ENCODE measurements at places on chromosomes 11 and 22.

GRCh38 chr11:106216281-106216680, 138.8 kb downstream of the AASDHPPT start:
- DNase-seq: no peak

- peak; percentile 67 for DNase-seq
Observed at GRCh38 chr11:95790933-95791708, 823 bp downstream of the CEP57 start.

DNA sequence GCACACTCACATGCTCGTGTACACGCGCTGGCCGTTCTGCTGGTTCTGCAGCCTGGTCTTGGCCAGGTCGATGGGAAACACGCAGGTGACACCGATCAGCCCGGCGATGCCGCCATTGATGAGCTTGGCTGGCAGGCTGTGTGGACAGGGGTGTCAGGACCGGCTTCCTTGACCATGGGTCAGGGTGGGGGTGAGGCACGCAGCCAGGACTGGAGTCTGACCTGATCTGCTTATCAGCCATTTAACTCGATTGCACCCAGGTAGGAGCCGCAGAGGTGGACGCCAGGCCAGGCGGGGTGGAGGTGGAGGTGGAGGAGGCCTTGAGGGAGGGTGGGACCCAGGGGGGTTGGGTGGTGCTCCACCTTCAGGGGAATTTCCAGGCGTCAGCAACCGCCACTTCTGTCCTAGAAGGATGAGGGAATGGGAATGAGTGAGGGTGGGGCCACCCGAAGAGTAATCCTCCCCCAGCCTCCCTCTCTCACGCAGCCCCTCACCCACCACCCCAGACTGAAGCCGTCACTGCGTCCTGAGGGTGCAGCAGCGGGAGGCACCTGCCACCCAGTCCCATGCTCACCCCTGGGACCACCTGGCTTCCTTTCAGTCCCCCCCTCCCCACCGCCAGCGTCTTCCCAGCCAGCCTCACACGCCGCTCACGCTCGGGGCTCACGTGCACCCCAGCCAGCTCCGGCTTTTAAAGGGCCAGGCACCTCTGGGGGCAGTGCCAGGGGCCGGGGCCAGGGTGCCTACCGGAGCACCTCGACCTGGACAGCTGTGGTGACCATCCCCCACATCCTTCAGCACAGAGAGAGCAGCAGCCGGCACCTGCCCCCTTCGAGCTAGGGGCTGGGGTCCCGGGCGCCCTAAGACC, 3.1 kb downstream of the SLC25A22 start:
- DNase-seq: no peak

- no peak for DNase-seq
Observed at GRCh38 chr22:49614966-49615965, 212.4 kb downstream of the BRD1 start.

DNA sequence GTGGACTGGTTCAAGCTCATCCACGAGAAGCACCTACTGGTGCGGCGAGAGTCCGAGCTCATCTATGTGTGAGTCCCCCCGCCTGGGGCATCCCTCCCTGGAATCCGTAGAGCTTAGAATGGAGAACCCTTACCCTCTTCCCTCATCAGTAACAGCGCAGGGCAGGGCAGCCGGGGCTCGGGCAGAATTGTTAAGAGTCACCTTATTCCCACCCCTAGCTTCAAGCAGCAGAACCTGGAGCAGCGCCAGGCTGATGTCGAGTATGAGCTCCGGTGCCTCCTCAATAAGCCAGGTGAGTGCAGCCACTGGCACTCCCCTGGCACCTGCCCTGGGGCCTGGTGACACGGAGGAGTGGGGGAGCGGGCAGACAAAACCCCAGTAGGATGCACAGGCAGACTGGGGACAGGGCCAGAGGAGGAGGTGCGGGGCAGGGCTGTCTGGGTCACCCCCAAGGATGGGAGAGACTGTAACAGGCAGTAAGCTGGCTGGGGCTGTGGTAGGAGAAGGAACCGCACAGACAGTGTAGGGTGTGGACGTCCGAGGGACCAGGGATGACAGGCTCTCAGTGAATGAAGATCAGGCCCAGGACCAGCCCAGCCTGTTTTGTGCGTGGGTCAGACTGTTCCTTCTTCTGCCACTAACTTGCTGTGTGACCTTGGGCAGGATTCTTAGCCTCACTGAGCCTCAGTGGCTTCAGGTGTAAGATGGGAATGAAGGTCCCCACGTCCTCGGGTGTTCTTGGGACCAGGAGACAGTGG, 20.4 kb downstream of the C22orf23 start:
- DNase-seq: no peak

GRCh38 chr22:23184100-23184763, 3.9 kb downstream of the BCR start:
- DNase-seq: no peak

- DNase-seq: no peak
Observed at GRCh38 chr11:126581871-126582648, 226.6 kb downstream of the ST3GAL4 start.

DNA sequence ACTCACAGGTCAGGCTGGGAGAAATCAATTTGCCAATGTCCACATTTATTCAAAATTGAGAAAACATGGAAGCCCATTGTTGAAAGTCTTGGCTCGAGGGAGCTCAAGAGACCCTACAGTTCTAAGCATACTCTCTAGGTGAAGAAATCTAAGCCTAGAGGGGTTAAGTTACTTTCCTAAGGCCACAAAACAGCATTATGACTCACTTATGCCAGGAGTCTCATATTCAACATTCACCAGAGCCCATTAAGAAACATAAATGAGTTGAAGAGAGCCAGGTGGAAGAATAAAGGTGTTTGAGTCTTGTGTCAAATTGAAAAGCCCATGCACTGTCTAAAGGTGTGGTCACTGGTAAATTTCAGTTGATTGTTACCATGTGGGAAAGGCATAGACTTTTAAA, 108.1 kb downstream of the INSC start:
- no peak for DNase-seq

- peak; percentile 28 for DNase-seq
Observed at GRCh38 chr22:37848587-37849088, 581 bp upstream of the EIF3L start.

GRCh38 chr11:15113381-15113780, 1.3 kb upstream of the INSC start:
- DNase-seq: peak; percentile 12

DNA sequence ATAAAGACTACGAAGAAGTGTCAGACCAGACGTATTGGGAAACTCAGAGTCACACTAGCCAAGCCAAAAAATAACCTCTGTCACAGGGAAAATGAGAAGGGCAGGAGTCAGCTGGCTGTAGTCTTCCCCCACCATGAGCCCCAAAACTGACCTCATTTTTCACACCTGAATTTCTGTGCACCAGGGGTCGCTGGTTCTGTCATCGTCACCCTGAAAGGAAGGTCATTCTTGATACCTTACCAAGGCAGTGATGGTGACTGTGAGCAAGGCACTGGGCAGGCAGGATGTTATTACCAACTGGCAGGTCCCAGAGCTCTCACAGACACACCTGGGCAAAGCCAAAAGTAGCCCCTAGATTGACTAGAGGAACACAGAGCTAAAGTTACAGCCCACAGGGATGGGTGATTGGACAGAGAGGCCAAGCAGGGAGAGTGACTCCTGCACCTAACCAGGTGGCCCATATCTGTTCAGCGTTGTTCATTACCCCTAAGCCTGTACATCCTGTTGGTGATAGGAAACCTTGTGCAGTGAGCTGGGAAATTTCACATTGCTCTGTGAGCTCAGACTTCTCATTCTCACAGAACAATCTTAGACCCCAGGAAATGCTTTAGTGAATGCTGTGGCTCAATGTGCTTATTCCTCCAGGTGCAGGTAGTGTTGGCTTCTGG, 32.3 kb upstream of the OR56A1 start:
- DNase-seq: no peak

DNA sequence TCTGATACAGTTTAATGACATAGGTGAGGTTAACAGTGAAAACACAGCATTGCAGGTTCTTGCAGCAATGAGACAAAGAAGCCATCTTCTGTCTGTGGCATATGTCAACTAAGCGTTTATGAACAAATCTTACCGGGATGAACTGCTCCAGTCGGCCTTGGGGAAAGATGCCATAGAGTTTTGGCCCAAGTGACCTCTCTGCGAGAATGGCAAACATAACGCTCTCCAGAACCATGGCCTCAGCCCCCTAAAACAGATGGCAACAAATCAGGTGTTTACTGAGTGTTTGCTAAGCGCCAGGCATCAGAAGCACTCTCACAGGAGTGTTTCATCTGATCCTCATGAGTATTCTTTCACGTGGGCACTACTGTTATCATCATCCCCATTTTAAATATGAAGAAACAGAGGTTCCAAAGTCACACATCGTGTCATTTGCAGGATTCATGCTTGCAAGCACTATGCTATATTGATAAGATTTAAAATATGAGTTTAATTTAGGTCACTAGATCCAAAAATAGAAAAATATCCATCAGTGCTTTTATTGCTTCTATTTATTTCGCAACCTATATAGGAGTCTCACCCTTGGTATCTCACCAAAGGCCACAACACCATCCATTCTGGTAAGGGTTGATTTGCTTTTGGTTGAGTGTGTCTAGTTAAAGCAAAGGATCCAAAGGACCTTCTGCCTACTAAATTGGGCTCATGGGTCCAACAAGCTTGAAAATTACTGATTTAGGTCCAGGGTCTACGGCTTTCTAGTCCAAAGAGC, 35.9 kb downstream of the TCIRG1 start:
- DNase-seq: no peak

DNA sequence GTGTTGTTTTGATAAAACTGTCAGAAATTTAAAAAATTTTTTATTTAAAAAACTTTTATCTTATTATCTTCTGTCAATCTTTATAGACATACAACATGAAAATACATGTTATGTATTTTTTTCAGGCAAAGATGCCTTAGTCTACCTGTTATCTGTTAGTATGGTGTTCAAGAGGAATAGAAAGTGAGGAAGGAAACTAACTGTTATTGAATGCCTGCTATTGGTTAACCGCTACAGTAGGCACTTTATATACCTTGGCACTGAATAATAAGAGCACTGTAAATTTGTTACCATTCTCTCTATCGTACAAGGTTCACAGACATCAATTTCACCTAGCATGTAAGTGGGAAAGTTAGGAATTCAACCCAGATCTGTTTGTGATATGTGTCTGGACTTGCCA, 272.1 kb upstream of the CCDC90B start:
- no peak for DNase-seq

GRCh38 chr11:12185914-12186313, 75.5 kb downstream of the MICAL2 start:
- no peak for DNase-seq

DNA sequence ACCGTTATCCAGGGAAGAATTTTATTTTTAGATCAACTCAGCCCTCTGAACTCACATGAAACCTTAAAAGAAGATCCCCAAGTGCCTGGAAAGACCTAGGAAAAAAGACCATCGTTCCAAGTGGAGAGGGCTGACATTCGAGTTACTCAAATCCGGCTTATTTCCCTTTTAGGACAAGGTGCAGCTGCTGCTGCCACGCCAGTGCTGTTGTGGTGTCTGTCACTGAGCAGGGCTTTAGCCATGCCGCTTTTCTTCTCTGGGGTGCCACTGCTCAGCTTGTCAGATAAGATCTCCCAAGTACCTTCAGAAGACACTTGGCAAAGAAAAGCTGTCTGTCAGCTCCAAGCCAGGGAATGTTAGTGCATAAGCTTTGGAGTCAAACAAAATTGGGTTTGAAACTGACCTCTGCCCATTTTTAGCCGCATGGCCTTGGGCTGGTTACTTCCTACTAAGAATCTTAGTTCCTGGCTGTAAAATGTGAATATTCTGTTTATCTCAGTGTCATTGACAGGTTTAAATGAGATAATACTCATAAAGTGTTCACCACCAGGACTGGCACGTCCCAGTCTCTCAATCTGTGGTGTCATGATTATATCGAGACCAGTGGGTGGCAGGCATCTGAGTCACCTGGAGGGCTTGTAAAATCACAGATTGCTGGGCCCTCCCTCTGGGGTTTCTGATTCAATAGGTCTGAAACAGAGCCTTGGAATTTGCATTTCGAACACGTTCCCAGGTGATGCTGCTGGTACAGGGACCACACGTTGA, 117.5 kb downstream of the PKNOX2 start:
- no peak for DNase-seq

DNA sequence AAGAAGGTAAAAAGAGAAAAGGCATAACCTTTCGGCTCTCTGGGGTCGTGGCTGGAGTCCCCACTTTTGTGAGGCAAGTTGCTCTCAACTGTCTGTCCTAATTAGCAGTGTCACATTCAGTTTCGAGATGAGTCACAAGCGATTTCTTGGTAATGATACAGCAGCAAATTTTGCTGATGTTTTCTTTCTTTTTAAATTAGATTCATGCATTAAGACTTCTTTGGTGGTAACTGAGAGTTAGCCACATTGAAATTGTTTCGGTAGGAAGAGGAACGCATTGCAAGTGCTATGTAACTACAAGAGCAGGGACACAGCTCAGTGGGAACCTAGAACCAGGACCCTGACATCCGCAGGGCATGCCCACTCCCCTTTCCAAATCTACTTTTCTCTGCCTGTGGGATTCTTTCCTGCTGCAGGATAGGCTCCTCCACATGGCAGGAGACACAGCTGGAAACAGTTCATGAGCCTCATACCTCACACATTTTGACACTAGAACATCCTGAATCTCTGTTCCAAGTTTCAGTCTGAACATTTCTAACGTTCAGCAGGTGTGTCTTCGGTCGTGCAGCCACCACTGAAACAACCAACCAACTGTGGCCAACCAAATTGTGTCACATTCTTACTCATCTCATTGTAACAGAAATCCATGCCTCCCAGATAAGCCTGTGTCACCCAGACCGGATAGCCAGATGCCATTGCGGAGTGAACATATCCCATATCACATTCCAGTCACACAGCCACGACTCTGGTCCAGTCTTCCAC, 987.6 kb downstream of the NTM start:
- no peak for DNase-seq

DNA sequence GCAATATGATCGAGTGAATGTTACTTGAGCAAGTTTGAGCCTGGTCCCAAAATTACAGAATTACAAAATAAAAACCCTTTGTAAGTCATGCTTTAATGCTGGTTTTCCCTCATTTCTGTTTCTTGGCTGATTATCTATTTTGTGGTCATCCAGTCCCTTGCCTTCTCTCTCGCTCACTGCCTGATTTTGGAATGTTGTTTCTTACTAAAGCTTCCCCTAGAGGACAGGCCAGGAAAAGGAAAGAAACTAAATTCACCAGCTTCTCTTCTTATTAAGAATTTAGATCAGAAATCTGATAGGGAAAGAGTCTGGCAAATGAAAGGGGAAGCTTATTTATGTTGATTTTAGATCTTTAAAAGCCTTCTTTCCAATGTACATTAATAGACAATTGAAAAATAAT, 16.6 kb upstream of the BDNF start:
- no peak for DNase-seq

DNA sequence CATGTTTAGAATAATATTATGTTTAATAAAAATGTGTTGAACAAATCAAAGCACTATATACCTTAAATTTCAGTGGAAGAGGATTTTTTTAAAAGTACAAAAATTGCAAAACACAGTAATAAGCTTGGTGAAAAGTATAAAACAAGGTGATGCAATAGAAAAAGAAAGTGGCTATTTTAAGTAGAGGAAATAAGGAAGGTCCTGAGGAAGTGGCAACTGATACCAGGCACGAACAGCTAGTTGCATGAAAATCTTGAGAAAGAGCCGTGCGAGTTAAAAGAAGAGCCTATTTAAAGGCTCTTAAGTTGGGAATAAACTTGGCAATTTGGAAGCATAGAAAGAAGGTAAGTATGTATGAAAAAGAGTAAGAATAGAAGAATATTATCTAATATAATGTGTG, 1679.3 kb downstream of the LRRC4C start:
- DNase-seq: no peak

GRCh38 chr11:67372993-67373647, at the start of gene CLCF1:
Gene CLCF1, minus strand, starts transcription at chr11:67373598. Its CDS starts 59 bp downstream, at chr11:67373539.
- DNase-seq: peak; percentile 42
